HS-27A (cell line): ENCODE measurements at places on chromosomes 4 and X.

- no peak for DNase-seq
These were observed 198.1 kb upstream of the UGT8 start for GRCh38 chr4:114400531-114400930.

DNA sequence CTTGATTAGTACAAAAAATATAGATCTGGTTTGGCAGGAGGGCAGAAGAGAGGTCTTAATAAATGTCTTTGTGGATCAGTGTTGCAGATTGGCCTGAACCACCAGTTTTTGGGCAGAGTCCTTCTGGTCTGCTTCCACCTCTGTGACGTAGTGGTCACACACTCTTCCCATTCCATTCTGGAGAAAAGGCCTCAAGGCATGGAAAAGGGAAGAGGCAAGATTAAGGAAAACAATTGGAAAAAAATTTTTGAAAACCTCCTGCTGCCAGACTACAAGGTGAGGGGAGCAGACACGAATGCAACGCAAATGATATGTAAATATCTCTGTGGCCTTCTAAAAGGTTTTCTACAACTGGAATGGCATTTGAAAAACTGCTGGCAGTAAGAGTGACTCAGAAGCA is 24.3 kb upstream of the FAM47C start:
- no peak for DNase-seq

DNA sequence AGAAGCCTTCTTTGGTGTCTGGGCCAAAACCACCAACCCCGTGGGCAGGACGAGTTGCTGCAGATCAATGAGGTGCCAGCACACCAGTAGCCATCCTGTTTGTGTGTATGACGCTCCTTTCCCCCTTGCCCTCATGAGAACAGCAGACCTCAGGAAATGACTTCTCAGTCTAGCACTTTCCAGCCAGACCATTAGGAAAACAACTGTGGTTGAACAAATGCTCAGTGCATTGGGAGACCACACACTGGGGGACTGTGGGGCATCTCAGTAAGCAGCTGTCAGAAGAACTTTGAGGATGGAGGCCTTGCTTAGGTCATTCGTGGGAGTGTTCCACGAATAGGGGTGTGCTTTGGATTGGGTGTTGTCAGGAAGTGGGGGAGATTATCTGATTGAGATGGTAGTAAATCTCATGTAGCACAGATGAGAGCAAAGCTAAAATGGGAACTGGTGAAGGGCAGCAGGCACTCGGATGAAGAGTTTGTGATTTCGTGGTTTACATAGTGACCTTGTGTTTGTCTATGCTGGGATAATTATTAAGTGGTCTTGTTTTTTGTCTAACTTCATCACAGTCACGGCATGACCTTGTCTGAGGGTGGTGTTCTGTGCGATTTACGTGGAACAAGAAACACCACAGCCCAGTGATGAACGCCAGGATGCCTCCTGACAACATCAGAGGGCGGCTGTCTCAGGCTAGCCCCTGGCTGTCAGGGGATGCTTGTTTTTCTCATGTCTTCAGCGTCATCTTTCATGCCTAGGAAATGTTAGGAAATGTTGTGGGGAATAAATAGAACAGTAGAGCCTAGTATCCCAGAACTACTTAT is 70.1 kb downstream of the USP46 start:
- DNase-seq = no peak

DNA sequence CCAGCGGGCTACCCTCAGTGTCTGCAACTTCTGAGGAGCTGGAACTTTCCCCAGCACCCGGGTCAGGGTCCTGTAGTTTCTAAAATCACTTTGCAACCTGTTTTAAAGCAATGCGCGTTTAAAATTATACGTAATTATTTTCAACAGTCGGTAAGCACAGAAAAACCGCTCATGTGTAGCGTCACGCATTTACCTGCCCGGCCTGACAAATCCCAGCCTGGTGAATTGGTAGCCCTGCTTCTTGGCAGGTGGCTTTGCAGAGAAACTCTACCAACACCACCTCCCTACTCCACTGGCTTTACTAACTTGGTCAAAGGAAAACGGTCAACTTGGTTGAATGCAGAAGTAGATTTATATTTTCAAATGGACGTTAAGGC is 640 bp downstream of the BANK1 start:
- DNase-seq = no peak

DNA sequence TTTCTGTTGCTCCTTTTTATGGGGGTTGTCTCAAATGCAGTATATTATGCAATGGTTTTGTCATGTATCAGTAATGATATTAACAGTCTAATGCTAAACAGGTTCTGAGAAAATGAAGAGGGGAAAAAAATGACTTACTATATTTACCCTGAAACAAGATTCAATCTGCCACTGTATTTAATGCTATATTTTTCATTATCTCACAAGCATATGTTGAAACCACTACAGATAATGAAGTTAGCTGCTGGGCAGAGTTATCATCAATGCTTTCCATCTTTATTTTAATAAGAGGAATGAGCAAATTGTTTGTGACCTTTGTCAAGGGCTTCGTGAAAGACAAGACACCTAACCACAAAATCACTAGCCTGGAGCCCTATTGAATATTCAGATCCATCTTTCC is 32.6 kb upstream of the NAA11 start:
- DNase-seq = no peak

GRCh38 chr4:169416997-169417396 is 146.2 kb upstream of the SH3RF1 start:
- no peak for DNase-seq

GRCh38 chr4:153620352-153620751 is 63.7 kb upstream of the TLR2 start:
- DNase-seq = no peak

- no peak for DNase-seq
These were observed 608.4 kb downstream of the RAB28 start for GRCh38 chr4:12875640-12876243.

- DNase-seq = no peak
These were observed 21.3 kb downstream of the ALPK1 start for GRCh38 chr4:112318239-112319142.

- no peak for DNase-seq
These were observed 68.2 kb upstream of the GK2 start for GRCh38 chr4:79476196-79476595.

DNA sequence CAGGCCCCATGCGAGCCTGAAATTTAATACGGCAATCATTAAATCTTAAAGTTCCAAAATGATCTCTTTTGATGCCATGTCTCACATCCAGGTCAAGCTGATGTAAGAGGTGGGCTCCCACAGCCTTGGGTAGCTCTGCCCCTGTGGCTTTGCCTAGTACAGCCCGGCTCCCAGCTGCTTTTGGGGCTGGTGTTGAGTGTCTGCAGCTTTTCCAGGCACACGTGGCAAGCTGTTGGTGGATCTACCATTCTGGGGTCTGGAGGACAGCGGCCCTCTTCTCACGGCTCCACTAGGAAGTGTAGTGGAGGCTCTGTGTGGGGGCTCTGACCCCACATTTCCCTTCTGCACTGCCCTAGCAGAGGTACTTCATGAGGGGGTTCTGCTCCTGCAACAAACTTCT is 588.9 kb downstream of the CENPC start:
- DNase-seq = no peak

DNA sequence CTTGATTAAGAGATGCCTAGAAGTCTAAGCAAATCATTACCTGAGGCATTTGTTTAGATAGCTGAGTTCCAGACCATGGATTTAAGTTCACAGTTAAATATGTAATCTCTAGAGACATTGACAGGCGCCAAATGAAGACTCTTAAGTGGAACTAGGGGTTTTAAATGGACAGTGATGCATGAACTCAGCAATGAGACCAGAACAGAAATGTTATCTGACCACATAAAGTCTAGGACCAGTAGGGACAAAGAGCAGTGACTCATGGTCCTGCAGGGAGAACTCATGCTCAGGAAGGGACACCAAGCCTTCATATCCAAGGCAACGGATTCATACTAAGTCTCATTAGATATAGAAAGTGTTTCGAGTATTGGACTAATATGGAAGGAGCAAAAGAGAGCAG is 152.3 kb downstream of the PPARGC1A start:
- DNase-seq = no peak
